Activated naive CD4-positive, alpha-beta T cell treated with Interleukin-2 at 50 U/mL for 16 hours (primary cell): ENCODE measurements at places on chromosomes 12 and 14.

DNA sequence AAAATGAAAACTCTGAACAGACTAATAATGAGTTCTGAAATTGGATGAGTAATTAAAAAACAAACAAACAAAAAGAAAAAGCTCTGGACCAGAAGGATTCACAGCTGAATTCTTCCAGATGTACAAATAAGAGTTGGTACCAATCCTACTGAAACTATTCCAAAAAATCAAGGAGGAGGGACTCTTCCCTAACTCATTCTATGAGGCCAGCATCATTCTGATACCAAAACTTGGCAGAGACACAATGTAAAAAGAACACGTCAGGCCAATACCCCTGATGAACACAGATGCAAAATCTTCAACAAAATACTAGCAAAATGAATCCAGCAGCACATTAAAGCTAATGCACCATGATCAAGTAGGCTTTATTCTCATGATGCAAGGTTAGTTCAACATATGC, 183.9 kb upstream of the CNOT2 start:
- no peak for DNase-seq

GRCh38 chr14:52987042-52987441, 36.2 kb upstream of the FERMT2 start:
- no peak for DNase-seq

DNA sequence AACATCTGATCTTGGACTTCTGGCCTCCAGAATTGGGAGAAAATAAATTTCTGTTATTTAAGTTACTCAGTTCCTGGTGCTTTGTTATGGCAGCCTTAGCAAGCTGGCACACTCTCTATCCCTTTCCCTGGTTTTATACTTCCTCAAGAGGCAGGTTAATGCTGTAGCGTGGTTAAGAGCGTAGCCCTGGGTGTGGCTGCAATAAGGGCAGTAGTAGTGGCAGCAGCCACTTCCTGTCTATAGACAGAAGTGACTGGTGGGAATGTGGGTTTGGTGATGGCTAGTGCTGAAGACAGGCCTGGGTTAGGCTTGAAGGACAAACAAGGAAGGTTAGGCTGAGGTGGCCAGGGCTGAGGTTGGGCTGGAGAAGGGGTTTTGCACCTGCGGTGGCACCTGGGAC, 3.6 kb upstream of the LGALS3 start:
- no peak for DNase-seq

DNA sequence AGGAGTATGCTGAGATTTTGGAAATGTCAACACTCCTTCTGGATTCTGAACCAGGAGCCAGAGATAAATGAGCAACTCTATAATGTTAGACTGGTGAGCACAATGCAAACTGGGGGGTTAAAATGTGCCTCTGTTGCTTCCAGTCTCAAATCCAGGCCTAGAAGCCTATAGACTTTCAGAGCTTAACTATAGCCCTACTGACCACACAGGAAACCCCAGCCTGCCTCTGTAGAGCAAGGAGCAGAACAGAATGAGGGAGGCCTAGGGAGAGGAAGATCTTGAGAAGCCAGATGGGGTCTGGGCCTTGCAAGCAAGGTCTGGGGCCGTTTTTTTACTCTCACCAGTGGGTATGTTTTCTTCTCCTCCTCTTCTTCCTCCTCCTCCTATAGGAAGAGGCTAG, 225.4 kb upstream of the KITLG start:
- no peak for DNase-seq

DNA sequence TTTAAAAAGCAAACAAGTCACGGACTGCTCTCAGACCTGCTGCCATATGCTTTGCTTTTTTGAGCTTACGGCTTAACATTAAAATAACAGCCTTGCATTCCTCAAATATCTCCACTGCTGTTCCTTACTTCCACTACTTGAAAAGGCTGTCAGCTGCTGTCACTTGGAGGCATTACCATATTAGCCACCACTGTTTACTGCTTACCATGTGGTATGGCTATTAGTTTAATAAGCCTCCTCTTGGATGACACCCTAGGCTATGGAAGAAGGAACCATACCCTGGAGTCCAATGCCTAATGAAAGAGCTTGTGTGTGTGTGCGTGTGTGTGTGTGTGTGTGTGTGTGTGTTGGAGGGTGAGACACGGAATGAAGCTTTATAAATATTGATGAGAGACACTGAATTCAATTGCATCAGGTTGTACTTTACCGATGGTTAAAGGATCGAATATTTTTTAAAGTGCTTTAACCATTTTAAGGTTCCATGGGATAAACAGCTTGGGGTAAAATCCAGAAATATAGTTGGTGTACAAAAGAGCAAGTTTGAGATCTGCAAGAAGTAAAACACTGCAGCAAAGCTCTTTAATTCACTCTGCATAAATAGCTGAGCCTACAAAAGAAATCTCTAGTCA, 174.5 kb downstream of the TTC7B start:
- no peak for DNase-seq

DNA sequence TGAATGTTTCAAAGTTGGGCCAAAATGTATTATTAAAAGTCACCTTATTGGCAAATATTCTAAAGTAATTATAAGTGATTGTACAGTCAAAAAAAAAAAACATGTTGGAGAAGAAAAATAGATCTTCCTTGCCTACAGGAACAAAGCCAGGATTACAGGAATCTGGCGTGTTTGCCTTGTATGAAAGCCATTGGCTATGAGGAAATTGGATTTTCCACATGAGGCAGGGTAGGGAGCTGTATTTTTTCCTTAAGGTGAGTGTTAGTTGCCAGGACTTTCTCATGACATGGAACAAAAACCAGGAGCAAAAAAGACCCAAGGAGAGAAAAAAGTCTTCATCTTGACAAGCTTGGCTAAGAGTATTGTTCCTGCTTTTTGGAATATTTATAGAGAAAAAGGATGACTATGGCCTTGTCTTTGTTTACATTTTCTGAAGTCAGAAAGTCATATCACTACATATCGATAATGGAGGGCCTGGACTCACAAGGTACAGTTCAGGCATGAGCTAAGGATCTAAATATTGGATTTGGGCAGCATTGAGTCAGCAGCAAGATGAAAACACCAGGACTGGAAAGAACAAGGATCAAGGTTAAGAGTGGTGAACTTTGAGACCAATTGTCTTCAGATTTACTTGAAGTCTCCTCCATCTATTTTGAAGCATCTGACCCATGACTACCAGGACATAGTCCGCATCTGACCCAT, 68.4 kb upstream of the FLRT2 start:
- no peak for DNase-seq

DNA sequence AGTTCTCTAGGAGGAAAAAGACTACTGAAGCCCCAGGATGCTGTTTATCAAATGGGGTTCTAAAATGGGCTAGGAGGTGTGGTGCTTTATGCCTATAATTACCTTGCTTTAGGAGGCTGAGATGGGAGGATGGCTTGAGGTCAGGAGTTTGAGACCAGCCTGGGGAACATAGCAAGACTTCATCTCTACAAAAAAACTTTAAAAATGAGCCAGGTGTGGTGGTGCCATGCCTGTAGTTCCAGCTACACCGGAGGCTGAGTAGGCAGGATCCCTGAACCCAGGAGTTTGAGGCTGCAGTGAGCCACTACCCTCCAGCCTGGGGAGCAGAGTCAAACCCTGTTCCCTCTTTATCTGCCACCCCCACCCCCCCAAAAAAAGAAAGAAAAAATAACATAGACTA, 23.3 kb upstream of the SLC2A3 start:
- no peak for DNase-seq

GRCh38 chr14:31189346-31190218, 18.0 kb downstream of the HECTD1 start:
- DNase-seq, result no peak

GRCh38 chr12:102573237-102573636, 92.9 kb upstream of the IGF1 start:
- DNase-seq, result no peak

DNA sequence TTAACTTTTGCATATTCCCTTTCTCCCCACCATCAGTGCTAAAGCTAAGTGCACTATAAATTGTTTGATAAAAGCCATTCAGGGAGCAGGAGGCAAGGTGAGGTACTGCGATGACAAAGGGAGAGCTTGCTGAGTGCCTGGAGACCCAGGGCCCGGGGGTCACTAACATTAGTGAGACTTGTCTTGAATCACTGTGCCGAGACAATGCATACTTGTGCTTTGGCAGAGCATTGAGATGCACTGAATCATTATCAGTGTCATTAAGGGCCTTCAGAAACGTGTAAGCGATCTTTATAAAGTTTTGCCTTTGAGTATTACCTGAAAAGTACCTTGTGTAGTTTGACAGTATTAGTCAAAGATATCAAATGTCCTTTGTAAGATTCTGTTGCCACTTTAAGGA, 447.5 kb downstream of the PCNX1 start:
- no peak for DNase-seq

DNA sequence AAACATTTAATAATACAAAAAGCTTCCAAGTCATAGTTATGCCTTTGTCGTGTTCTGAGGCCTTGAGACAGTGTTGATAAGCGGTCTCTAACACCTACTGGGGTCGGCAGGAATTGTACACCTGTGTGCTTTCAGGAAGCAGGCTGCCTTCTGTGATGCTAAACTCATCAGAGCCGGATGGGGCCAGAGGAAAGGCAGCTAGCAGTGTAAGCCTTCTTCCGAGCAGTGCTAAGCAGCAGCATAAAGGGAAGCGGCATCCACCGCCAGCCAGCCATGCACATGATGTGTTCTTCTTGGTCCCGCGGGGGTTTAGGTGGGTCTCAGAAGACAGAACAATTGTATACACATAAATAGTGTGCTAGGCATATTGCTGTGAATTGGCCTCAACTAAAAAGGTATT, 159.3 kb downstream of the SLC15A4 start:
- no peak for DNase-seq

GRCh38 chr14:38735005-38735404, 368.0 kb downstream of the SEC23A start:
- DNase-seq, result no peak

GRCh38 chr12:105225505-105226015, 10.4 kb downstream of the APPL2 start:
- no peak for DNase-seq

GRCh38 chr12:28268608-28269229, 78.5 kb downstream of the CCDC91 start:
- no peak for DNase-seq
